ENCODE measurements at places on chromosomes 7 and 10.
A peak's percentile ranks its signal among the peaks of the same experiment; 100 is the strongest.

GRCh38 chr10:15462253-15462897, 91.3 kb upstream of the FAM171A1 start:
- DNase-seq = no peak

DNA sequence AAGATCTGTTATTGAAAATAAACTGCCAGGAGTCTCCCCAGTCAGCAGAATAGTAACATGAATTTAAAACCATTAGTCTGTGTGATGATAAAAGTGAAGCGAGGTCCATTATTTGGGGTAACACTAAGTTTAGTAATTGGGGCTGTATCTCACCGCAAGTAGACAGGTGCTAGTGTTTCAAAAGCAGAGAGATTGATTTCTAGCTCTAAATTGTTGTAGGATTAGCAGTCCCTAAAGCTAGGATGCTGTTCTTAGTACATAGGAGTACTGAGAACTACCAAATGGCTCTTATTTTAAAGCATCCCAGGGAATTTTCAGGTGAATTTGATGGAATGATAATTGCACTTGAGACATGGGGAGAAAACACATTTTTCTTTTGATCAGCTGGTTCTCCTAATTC, 70.5 kb downstream of the CPED1 start:
- no peak for DNase-seq

DNA sequence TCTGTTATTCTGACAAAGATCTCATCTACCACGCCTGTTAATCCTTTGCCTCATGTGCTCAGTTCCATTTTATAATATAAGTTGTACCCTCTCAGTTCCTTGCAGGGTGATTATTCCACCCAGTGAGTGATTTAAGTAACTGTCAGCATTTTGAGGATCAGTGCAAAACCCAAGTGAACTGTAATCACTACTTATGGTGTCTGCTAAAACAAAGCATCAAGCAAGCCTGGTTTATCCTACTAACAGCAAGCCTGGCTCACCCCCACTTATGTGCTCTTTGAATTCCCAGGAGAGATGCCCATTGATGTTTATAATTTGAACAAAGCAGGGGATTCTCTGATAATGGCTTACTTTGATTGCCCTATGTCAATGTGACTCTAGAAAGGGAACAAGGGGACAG, 186.8 kb upstream of the LRGUK start:
- no peak for DNase-seq

DNA sequence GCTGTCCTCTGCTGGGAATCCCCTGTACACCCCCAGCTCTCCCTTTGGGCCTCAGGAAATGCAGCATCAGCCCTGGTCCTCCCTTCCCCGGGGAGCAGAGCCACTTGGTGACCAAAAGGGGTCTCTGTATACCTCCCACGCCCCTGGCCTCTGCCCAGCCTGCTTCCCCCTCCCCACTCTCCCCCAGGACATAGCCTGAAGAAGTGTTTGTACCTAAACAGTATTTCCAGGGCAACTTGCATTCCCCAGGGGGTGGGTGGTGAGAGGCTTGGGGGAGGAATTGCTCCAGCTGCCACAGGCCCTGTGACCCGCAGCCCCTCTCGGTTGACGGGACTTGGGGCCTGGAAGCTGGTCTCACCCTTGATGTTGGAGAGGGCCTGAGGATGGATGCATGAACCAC, 39.3 kb downstream of the TMEM270 start:
- no peak for DNase-seq

GRCh38 chr7:82778021-82778420, 334.4 kb upstream of the CACNA2D1 start:
- peak; percentile 58 for DNase-seq

DNA sequence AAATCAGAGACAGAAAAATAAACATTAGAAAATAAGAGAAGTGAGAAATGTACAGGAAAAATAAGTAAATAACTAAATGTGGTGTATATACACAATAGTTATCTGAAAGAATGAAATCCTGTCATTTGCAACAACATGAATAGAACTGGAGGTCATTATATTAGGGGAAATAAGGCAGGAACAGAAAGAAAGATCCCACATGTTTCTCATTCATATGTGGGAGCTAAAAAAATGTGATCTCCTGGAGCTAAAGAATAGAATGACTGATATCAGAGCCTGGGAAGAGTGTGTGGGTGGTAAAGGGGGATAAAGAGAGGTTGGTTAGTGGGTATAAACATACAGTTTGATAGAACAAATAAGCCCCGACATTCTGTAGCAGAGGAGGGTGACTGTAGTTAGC, 27.3 kb downstream of the PLXDC2 start:
- DNase-seq = peak; percentile 44

GRCh38 chr10:73110345-73110849, at the start of gene NUDT13:
Gene NUDT13, plus strand, starts transcription at chr10:73110455. Its CDS starts 3,911 bp downstream, at chr10:73114366.
- DNase-seq = peak; percentile 73

DNA sequence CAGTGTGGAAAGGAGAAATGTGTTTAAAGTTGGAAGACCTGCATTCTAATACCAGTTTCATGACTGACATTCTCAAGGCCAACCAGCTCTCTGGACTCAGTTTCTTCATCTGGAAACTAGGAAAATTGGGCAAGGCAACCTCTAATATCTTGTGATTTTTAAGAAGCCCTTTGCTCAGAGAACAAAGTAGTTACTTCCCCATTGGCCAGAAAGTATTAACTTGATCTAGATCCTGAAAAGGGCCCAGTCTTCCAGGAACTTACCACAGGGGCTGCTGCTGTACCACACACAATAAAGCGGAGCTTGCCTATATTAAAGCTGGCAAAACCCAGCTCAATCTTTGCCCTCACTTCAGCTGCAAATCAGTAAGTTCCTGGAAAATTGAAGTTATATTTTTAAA, 155.6 kb upstream of the ADO start:
- DNase-seq = no peak

DNA sequence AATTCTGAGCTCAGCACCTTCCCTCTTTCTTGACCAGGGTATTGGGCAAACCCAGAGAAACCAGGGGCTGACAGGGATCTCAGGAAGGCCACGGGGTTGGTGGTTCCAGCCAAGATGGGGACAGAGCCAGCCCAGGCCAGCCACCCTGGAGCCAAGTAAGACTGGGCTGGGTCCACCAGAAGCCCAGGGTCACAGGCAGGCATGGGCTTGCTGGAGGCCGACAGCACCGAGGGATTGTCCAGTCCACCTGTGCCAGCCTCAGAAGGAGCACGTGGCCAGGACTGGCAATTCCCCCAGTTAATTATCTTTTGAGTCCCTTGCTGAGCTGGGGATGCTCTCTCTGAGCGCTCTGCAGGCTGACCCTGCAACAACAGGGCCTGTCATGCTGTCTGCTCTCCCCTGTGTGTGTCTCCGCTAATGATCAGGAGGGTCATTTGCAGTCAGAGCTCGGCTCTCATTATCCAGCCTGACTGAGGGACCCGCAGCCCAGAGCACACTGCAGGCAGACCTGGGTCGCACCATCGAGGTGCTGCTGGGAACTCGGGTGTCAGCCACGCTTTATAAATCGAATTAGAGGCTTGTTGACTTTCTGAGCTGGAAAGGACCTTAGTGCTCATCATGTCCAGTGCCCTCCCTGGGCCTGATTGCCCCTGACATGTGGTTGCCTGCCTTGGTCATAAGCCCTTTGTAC, 69.5 kb upstream of the PPIF start:
- no peak for DNase-seq

- peak; percentile 82 for DNase-seq
Measured at GRCh38 chr7:90626013-90626412, 29.9 kb downstream of the CDK14 start.

DNA sequence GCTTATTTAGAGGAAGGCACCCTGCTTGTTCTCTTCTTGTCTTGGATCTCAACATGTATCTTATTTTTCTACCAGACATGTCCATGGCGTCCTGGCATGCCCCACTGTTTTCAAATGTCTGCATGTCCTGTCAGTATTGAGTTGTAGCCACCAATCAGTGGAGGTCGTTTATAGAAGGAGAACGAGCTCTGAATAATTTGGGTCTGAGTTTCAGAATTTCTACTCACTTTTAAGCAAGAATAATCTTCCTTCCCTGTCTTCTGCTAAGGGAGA, 2.9 kb upstream of the HOXA13 start:
- DNase-seq = no peak

- no peak for DNase-seq
Measured at GRCh38 chr7:48473205-48473865, 302.1 kb downstream of the ABCA13 start.

DNA sequence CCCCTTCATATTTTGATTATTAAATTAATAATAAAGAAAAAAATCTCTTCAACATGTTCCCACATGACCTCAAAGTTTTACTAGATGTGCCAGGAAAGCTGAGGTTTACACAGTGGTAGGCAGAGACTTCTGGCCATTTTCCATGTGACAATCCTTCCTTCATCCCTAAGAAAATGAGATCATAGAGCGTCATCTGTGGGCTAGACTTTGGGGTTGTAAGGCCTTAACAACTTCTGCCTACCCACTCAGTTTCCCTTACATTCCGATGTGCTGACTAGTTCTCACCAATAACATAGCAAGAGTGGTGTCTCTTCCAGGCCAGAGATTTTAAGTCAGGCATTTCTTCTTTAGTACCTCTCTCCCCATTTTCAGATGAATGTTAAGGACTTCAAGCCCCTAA, 171.1 kb upstream of the PHF14 start:
- peak; percentile 13 for DNase-seq
